ENCODE measurements at places on chromosomes 7 and 10.

GRCh38 chr10:127949831-127950230 is 42.9 kb downstream of the PTPRE start:
- no peak for DNase-seq

DNA sequence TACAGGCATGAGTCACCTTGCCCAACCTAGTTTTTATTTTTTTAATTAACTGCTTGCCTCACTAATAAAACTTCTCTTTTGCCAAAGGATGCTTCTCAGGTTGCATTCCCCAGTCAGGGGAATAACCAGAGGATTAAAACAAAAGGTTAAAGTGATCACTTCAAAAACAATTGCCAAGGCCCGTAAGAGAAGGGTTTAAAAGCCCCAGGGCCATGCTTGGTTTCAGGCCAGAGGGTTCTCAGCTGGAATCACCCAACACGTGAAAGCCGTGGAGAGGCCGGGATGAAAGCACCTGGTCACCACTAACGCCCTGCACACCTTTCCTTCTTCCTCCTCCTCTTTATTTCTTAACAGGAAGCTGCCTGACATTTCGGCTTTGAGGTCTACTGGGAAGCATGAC is 587.5 kb downstream of the PTPRN2 start:
- DNase-seq = no peak

- no peak for DNase-seq
These were observed 28.9 kb downstream of the BAG3 start for GRCh38 chr10:119680050-119680449.

DNA sequence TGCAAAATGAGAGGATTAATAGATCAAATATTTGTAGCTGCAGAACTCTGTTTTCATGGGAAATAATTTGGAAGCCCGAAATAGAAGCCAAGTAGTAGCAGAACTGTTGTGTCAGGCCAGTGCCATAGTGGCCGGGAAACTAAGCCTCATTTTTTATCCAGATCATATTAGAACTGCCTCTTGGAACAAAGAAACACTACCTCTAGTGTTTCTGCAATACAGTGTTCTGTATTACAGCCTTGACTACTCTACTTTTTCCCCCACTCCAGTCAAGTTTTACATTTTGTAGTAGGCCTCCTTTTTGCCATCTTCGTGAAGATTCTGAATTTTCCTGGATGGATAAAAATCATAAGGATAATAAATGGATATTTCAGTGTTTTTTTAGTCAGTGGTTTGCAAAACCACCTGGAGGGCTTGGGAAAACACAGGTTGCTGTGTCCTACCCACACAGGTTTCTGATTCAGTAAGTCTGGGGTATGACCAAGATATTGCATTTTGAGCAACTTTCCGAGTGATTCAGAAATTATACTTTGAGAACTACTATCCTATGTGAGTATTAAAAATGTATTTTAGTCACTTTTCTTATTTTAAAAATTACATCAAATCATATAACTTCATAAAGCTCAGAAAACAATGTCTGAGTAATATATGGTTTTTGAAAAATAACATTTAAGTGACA is 326.2 kb upstream of the KAT6B start:
- DNase-seq = no peak

DNA sequence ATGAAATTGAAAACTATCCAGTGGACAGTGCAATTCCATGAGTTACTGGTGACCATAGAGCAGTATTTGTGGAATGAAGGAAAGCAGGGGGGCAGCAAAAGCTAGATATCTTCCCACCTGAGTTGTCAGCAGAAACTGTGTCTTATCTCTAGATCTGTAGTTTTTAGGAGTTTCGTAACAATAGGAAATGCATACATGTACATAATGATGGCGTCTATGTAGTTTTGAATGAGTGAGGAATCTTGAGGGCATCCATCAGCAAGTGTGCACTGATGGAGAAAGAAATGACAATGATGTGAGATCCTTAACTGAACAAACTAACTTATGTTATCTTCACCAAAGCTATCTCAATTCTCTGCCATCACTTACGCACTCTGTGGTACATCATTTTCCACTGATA is 114.5 kb downstream of the LRRC4 start:
- DNase-seq = no peak

DNA sequence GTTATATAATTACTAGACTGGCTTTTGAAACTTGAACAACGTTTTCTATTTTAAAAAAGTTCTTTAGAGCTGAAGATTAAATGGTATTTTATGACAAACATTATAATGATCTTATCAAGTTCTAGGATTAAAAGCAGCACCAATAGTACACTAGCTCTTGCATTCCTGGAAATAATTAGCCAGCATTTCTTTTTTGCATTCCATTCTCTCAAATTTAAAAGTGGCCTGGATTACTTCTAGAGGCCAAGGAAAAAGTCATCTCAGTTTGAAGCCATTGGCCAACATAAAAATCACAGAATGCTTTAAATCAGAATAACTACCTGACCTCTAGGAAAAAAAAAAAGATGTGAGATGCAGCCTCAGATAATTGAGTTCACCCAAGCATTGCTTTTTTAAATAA is 1326.4 kb upstream of the SORCS1 start:
- no peak for DNase-seq

- no peak for DNase-seq
These were observed 72.1 kb downstream of the WNT2 start for GRCh38 chr7:117250801-117251200.

DNA sequence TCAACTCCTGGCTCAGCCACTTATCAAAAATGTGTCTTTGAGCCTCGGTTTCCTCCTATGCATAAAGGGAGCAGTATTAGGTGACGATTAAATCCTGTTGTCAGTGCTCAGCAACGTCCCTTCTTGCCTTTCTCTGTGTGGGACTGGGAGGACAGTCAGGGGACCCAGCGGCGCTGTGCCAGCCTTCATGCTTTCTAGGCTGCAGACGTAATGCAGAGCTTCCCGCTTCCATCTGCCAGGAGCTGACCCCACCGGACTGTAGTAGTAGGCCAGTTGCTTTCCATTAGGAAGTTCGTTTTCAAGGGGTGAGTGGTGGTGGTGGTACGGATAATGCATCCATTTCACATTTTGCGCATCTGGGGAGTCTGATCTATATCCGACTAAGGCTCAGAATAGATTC is 321.8 kb downstream of the PLXNA4 start:
- DNase-seq = no peak

- no peak for DNase-seq
These were observed 86.3 kb downstream of the ALOX5 start for GRCh38 chr10:45460235-45460878.

DNA sequence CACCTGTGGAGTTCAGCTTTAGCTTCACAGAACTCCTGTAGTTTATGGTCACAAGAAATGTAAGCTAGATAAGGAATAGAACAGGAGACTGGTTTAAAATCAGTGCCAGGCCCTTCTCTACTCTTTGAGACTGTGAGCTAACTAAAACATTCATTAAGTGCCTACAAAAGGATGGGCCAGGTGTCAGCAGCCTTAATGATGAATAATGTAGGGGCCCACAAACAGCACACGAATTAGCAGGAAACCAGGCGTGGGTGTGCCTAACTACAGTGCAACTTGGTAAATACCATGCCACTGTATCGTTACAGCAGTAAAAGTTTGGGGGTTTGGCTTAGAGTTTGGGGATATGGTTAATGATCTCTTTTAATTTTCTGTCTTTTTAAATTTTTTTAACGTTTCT is 6.1 kb upstream of the ABLIM1 start:
- DNase-seq = no peak

- DNase-seq = no peak
These were observed 42.0 kb downstream of the PRR15 start for GRCh38 chr7:29605671-29606070.

- no peak for DNase-seq
These were observed 16.8 kb upstream of the ZNF467 start for GRCh38 chr7:149790146-149790548.

DNA sequence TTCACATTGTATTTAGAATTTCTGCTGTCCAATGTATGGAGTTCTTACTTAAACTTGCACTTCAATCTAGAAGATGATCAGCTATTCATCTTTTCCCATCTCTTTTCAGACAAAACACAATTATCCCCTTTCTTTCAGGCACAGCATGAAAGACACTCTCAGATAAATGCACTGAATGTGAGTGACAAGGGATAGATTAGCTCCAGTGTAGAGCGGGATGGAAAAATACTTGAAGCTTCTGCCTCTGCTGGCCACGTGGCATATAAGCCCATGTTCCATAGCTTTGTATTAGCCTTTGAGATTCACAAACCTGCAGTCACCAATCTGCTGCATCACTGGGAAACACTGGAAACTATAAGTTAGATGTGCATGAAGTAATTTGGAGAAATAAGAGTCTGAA is 162.2 kb upstream of the FAM3C start:
- DNase-seq = no peak

DNA sequence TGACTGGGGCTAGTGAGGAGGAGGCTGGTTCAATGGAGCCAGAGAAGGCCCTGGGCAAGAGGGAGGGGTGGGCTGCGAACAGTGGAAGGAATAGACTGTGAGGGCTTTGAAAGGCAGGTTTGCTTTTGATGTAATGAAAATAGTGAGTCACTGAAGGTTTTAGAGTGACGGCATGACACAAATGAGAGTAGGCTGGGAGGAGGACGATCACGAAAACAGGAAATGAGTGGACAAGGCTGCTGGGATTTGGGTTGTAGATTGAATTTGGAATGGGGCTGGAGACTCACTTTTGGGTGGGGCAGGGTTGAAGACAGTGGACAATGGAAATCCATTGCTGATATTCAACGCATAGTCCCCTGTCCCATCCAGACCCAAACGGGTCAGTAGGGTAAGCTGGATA is 139.6 kb downstream of the CDH23 start:
- DNase-seq = no peak

- no peak for DNase-seq
These were observed 451.7 kb upstream of the ZMIZ1 start for GRCh38 chr10:78617115-78617514.

DNA sequence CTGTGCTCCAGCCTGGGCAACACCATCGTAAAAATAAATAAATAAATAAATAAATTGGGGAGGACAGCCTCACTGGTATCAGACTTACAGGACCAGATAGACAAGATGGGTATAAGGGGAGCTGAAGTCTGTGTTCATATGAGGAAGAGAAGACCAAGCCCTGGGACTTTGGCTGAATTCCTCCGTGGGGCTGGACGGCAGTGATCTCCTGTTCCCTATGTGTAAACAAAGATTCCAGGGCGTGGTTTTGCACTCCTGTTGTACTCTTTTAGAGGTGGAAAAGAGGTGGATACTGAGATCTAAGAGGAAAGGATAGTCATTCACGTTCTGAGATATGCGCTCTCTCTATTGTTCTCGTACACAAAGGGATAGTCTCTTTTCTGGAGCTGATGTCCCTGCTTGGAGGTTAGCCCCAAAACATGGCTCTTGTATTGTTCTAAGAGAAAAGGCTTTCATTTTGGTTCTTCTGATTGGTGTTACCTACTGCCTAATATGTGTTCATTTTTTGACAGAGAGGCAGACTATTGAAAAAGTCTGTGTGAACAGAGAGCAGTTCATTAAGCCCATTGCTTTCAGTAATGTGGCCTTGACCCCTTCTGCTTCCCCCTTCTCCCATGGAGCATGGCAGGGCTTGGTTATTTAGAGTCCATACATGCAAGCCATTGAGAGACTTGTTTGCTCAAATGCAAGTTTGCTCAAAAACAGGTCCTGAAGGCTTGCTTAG is 12.3 kb downstream of the KCTD7 start:
- no peak for DNase-seq

GRCh38 chr10:113894581-113894980 is 40.1 kb downstream of the NHLRC2 start:
- no peak for DNase-seq

DNA sequence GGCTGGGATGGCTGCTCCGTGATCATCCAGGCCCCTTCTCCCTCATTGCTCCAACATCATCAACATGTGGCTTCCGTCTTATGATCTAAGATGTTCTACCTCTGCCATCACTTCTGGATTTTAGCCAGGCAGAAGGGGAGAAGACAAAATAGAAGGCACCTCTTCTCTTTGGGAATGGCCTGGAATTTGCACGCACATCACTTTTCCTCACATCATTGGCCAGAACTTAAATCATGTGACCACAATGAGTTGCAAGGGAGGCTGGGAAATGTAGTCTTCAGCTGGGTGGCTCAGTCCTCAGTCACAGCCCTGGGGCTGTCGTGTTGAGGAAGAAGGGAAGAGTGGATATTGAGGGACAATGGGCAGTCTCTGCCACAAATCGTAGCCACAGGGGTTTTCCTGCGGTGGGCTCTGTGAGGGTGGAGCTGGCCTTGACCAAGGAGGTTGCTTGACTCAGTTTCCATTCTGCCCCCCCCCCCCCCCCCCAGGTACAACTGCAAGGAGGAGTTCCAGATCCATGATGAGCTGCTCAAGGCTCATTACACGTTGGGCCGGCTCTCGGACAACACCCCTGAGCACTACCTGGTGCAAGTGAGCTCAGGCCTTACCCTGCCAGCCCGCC is 50.3 kb downstream of the PALD1 start:
- DNase-seq = no peak

- DNase-seq = no peak
These were observed 8.3 kb upstream of the WASL start for GRCh38 chr7:123757095-123757494.

DNA sequence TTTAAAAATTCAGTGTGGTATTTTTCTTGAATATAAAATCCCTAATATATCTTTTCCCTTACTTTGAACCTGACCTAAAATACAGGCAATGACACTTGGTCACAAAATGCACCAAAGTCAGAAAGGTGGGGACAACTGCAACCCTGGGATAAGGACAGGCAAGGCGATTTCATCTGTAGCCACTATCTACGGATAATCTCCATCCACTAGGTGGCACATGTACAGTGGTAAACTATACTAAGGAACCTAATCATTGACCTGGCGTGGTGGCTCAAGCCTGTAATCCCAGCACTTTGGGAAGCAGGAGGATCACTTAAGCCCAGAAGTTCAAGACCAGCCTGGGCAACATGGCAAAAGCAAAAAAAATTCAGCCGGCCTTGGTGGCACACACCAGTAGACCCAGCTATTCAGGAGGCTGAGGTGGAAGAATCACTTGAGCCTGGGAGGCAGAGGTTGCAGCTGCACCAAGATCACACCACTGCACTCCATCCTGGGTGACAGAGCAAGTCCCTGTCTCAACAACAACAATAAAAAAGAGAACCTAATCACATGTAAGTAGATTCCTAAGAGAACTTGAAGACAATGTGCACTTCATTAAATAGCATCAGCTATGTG is 98.9 kb downstream of the KMT2C start:
- no peak for DNase-seq

DNA sequence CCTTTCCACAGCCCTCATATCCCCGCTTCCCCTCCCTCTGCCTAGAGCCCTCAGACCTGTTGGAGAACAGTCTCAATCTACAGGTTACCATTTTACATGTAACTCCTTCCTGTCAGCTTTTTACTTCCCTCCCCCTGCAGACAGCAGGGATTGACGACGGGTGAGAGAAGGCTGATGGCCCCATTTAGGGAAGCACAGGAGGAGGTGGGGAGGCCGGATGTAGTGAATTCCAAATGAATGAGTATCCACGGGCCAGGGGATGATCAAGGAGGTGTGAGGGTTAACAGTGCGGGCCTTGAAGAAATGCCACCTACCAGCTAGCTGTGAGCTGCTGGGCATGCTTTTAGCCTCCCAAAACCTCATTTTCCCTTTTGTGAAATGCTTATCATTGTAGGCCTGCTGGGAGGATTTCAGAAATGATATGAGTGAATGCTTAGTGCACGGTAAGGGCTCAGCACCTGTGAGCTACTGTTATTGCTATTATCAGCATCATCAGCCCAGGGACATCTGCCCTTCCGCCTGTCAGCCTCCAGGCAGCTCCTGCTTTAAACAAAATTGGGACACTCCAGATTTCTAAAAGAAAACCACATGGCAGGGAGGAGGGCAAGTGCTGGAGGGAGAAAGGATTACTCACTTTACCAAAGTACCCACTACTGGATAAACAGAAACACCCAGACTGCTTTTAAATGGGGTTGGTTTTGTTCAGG is 6.5 kb upstream of the NANOS1 start:
- DNase-seq = no peak

- no peak for DNase-seq
These were observed 11.1 kb downstream of the HOXA4 start for GRCh38 chr7:27119412-27119911.

Measured in pancreas (tissue), 10 donors.